ENCODE measurements at places on chromosomes 7 and 10. TPM values are rescaled to one million over a fixed set of nuclear protein-coding genes. Genes with fewer than 3 reads are reported as not detected.

Gene POLR3A
- total RNA-seq: 7.9 TPM

Gene CNPY1
- not detected for total RNA-seq

Gene MUC3A
- 3.0 TPM for total RNA-seq

DNA sequence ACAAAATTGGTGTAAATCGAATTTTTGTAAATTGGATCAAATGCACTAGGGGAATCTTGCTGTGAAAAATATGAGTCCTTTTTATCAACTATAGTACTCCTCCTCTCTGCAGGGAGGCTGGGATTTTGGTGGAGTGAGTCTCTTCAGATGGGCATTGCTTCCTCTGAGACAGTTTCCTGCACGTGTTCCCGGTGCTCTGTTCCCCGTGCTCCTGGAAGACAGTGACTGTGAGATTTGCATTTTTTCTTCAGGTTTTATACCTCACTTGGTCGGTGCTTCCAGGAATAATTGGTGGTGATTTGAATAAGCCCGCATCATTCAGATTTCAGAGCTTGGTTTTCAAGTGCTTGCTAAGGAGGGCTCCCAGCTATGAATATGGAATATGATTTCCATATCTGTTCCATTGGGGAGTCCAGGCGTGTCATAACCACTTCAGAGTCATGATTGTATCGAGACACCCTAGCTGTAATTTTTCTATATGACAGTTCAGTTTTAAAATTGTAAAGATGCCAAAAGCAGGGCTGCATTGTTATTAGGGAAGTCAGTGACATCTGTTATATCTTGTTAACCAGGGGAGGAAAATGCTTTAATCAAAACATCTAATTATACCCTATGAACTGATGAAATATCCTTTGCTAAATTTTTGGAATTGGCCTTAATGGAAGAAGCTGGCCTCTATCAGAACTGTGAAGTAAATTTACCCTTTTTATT lies 12.3 kb downstream of the AUTS2 start:
- H3K4me1 ChIP-seq: no peaks in the 10 kb centered on the region
- no peaks in the 10 kb centered on the region for H3K36me3 ChIP-seq
- no peak overlapping the region for H3K27ac ChIP-seq
- H3K27me3 ChIP-seq: no peaks in the 10 kb centered on the region

DNA sequence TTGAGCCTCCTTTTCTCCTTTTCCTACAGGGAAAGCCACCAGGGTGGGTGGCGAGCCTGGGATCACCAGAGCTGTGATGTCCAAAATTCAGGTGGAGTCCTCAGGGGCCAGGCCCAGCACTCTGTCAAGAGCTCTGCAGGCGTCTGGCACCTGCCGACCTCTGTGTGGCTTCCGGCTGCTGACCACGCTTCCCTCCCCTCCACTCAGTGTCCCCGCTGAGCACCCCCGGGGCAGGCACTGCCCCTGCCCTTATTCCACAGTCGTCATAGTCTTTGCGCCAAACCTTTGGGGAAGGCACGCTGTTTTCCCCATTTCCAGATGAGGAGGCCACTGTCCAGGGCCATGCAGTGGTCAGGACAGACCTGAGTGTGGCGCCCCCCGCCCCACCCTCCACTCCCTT lies 7.5 kb downstream of the MTG1 start:
- H3K4me1 ChIP-seq: no peaks in the 10 kb centered on the region
- no peak for DNase-seq
- no peak overlapping the region for H3K27ac ChIP-seq
- H3K36me3 ChIP-seq: peaks cover 14% of the 10 kb centered on the region
- H3K4me3 ChIP-seq: no peak overlapping the region
